ENCODE measurements at places on chromosomes 7 and 10.

GRCh38 chr7:96663871-96664445, 45.7 kb downstream of the SEM1 start:
- DNase-seq: no peak

DNA sequence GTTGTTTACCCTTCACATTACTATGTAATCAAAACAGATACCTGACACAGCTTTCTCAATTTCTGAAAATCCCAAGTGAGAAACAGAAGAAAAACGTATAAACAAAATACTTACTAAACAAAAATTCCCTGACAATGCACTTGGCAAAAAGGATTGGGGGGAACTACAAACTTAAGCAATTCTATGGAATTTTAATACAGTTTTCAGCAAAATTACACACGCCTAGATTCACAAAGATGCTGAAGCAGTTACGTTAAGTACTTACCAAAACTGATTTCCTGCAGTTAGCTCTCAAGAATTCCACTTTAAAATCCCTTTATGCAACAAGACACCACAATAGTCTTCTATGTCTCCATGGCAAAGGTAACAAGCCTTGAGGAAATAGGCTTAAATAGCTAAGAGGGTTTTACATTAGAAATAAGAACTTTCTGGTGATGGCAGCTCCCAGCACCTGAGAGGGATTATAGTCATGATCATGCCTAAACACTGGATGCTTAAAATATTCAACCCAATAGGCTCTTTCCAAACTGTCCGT, 10.8 kb downstream of the TOMM7 start:
- no peak for DNase-seq

GRCh38 chr10:80454513-80455460, 677 bp downstream of the TSPAN14 start:
- no peak for DNase-seq

DNA sequence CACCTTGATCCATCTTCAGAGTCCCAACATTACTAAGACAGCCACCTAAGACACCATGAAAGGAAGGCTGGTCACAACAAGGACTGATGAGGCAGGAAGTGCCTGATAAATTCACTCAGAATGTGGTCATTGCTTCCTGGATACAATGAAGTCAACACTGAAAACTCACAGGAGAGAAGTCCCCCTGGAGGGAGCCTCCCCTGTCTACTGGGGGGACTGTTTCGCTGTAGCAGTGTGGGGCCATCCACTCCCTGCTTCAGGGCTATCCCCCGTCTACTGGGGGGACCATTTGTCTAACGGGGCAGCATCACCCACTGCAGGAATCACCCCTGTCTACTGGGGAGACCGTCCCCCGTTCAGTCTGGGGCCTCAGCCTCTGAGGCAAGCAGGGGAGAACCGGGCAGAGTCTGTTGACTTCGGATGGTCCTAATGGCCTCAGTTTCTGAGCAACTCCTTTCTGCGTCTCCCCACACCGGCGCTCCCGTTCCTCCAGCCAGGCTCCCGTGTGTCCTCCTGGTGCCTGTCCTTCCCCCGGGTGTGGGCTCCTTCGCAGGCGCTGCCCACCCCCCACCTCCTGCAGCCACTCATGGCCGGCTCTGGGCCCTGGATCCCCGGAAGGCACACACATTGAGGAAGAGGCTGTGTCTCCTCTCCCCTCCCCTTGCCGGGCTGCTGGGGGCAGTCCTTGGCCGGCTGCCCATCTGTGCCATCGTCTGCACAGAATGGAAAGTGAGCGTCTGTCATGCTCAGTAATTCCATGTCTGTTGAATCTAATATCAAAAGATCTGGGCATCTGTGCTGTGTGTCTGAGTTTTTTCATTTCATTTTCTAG, 59.9 kb upstream of the DNAJB6 start:
- no peak for DNase-seq

GRCh38 chr10:396107-396506, 260.9 kb downstream of the ZMYND11 start:
- DNase-seq: no peak

GRCh38 chr7:138417078-138417700, 42.9 kb upstream of the TRIM24 start:
- no peak for DNase-seq

DNA sequence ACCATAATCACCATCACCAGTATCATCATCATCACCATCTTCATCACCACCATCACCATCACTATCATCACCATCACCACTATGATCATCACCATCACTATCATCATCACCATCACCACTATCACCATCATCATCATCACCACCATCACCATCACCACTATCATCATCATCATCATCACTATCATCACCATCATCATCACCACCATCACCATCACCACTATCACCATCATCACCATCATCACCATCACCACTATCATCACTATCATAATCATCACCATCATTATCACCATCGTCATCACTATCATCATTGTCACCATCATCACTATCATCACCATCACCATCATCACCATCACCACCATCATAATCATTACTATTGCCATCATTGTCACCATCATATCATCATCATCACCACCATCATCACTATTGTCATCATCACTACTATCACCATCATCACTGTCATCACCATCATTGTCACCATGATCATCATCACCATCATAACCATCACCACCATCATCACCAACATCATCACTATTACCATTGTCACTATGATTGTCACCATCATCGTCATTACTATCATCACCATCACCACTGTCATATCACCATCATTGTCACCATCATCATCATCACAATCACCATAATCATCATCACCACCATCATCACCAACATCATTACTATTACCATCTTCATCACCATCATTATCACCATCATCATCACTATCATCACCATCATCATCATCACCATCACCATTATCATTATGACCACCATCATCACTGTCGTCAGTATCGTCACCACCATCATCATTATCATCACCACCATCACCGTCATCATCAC, 154.7 kb downstream of the ACTR3B start:
- no peak for DNase-seq

DNA sequence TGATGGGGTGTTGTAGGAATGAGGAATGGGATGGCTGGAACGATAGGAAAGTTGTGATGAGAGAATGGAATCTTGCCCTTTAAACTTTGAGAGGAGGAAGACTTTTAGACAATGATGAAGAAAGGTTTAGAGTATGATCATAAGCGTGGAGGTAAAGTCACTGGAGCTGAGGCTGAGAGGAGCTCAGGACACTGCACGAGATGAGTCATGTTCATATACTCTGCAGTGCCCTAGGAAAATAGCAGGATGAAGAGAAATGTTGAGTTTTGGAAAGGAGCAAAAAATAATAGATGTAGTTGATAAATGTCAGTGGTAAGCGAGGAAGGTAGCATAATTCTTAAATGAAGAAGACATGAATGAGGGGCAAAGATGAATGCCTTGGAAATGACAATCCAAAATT, 28.3 kb upstream of the CUL1 start:
- DNase-seq: no peak

- no peak for DNase-seq
Measured at GRCh38 chr7:23938937-23939552, 229.0 kb downstream of the STK31 start.

DNA sequence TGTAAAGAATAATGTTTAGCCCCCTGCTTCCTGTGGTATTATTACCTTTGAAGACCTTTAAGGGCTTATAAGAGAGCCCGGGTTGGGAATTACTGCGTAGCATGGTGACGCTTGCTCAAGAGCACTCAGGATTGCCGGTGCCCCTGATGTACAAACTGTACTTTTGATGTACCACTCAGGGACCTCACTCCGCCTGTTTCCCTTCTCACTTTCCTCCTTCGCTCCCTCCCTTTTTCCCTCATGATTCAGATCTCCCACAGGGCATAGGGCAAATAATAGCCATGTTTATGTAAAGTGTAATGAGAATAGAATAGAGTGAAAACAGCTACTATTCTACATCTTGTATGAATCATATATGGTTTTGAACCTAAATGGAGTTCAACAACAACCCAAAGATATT, 77.8 kb upstream of the PDCD4 start:
- no peak for DNase-seq

DNA sequence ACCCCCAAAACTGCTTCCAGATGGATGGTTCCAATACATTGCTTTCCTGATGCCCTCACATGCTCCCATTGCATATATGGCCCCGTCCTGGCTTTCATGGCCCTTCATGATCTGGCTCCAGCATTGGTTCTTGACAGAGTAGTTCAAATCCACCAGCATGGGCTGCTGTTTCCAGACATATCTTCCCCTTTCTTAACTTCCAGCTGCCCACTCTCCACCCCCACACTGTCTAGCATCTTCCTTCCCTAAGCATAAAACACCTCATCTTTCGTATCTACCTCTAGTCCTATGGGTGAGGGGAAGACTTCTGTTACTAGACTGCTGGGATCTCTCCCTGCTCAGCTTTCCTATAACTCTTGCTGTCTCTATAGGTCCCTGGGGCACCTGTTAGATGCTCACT, 13.2 kb upstream of the GOLGA7B start:
- DNase-seq: no peak

DNA sequence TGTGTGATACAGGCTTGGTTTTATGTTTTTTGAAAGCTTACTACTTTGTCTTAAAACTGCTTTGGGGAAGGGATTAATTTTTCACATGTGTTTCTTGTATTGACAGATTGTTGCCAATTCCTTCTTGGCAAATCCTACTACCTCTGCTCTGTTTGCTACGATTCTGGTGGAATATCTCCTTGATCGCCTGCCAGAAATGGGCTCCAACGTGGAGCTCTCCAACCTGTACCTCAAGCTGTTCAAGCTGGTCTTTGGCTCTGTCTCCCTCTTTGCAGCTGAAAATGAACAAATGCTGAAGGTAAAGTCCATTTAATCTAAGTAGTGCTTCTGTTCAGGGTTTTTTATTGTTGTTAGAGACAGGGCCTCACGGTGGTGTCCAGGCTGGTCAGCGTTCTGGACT, 33.6 kb downstream of the TRRAP start:
- no peak for DNase-seq

DNA sequence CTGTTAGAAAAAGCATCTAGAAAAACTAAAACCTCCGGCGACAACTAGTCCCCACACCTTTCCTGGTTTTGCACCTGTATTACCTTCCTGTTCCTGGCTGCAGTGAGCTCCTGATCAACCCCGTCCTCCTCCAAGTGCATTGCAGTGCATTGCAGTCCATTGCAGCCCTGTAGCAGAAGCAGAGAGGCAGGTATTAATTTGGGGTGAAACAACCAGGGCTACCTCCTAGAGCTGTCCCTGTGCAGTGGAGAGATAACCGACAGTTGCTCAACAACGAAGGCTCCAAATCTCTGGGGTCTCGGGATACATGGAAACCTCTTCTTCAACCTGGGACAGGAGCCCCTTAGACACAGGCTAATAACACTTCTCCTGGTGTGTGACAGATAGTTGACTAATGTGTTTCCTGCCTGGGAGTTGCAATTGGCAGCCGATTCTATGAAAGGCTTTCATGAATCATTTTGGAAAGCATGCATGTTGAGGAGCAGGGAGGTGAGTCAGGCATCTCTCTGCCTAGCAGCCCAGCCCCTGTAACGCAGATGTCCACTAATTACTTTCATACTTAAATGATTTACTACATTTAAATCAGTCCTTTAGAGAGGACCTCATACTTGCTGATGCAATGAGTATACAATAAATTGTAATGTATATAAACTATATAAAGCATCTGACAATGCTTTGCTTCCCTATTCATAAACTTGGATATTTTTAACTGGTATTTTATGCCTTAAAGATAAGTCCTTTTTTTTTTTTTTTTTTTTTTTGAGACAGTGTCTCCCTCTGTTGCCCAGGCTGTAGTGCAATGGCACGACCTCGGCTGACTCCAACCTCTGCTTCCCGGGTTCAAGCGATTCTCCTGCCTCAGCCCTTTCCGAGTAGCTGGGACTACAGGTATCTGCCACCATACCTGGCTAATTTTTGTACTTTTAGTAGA, 59.0 kb downstream of the PRR15 start:
- no peak for DNase-seq

- no peak for DNase-seq
Measured at GRCh38 chr7:6155596-6155995, 116.8 kb downstream of the CYTH3 start.

DNA sequence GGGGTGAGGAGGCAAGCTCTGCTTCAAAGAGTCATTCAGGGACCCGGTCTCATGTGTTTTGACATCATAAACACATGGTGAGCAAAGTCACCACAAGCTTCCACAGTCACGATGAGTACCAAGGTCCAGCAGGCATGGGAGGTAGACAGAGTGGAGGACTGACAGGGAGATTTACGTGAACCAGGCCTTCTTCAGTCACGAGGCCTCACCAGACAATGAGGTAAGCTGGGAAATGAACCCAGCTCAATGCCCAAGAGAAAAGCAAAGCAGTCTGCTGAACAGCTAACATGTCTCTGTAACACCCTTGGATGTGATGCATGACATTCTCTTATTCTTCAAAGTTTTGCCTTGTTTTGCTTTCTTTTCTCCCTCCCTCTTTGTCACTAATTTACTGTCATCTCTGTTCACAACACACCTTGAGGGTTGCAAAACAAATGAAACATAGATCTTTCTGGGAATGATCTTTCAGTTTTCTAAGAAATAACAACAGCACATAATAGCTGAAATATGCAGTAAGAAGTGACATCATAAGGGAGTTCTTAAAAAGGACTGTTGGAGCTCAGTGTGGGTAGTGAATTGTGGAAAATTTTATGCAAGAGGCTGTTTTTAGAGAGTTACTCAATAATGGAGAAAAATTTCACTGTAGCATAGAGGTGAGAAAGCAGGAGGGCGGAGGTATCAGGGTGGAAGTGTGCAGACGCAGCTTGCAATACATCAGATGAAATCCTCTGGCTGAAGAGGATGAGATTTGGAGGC, 9.0 kb downstream of the PPP1R17 start:
- no peak for DNase-seq

DNA sequence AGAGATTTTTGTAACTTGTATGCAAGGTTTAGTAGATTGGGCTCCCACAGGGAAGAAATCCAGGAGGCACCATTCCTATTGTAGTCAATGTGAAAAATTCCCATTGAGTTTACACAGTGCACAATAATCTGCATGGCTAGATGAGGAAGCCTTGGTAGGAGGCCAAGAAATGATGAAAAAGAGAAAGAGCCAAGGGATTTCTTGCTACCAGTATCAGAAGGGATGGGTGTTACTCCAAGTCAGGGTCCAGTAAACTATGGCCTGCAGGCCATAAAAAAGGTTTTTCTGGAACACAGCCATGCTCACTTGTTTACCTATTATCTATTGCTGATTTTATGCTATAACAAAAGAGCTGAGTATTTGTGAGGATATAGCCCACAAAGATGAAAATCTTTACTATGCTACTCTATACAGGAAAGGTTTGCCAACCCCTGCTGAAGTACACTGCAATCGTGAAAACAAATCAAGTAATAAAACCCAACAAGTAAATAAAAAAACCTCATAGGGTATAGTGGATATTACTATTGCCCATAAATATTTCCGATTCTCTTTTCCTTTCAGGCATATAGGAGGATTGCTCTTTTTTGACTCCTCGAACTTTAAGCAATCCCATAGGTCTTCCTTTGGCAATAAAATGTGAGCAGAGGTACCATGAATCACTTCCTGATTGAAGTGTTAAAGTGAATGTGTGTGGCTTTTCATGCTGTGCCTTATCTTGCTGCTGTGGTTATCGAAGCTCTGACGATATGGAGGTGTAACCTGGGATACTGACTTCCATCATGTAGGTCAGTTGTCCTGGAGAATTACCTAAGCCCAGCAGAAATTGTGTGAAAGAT, 256.3 kb upstream of the MAGI2 start:
- no peak for DNase-seq

- no peak for DNase-seq
Measured at GRCh38 chr7:151057506-151057988, at the start of gene CDK5. Gene CDK5, minus strand, starts transcription at chr7:151057897. Its CDS starts 49 bp downstream, at chr7:151057848.
